ENCODE measurements at places on chromosomes 6 and 20.

DNA sequence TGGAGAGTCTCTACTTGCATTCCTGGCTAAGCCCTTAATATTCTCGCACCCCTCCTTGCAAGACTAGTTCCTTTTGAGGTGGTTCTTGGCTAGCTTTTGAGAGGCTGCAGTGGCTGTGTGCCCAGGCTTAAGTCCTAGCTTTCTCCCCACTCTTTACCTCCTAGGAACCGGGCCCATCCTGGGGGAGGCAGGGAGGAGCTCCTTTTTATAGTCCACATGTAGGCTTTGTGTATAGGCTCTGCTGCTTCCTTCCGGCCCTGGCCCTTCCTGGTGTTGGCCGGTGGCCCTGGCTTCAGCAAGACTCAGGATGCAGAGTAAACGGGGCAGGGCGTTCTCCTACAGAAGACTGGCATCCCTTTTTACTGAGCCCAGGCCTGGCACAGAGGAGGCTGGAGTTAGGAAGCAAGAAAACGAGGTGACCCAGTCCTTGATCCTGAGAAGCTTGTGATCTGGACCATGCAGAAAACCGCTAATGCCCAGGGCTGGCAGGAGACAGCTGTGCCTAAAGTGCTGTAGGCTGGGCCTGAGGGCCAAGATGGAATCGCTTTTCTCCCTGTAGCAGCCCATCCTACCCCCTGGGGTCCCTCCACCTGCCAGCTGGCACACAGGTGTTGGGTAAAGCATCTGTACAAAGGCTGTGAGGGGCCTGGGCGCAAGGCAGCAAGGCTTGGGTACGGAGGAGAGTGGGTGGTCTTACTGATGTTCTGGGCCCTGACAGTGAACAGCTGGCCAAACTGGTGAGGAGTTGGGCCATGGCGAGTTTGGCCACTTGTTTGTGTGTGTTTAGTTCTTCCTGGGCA lies 8.7 kb downstream of the PLCG1 start:
- no peak for DNase-seq

DNA sequence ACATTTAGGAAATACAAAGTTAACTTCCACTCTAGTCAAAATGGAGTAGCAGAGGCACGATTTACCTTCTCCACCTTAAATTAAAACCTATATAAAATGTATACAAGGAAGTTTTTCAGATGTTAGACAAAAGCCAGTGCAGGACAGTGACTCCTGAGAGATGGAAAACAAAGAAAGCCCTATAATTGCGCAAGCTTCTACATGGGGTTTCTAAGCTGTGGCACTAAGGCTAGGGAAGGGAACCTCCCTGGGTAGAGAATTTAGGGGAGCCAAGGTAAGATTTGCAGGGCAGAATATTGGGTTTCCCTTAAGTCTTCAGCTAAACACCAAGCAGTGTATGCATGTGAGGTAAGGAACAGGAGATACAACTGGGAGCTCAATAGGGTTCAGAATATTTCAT lies 18.5 kb upstream of the ZC3H12D start:
- DNase-seq = no peak

GRCh38 chr6:35154262-35154661 lies 13.1 kb upstream of the TCP11 start:
- DNase-seq = no peak

DNA sequence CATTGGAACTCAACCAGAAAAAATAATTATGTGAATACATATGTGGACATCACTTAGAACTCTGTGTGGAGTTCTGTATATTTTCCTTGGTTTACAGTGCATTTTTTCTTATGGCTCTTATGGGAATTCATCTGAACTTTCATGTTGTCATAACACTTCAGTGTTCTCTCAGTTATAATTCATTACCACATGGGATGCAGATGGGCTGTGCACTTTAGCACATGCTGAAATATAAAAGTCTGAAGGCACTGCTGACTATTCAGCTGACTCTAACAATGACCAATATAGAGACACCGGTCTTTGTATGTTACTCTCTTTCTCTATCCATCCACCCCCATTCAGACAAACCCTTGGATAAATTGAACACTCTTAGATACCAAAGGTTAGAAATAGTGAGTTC lies 29.3 kb downstream of the GRIK2 start:
- no peak for DNase-seq

DNA sequence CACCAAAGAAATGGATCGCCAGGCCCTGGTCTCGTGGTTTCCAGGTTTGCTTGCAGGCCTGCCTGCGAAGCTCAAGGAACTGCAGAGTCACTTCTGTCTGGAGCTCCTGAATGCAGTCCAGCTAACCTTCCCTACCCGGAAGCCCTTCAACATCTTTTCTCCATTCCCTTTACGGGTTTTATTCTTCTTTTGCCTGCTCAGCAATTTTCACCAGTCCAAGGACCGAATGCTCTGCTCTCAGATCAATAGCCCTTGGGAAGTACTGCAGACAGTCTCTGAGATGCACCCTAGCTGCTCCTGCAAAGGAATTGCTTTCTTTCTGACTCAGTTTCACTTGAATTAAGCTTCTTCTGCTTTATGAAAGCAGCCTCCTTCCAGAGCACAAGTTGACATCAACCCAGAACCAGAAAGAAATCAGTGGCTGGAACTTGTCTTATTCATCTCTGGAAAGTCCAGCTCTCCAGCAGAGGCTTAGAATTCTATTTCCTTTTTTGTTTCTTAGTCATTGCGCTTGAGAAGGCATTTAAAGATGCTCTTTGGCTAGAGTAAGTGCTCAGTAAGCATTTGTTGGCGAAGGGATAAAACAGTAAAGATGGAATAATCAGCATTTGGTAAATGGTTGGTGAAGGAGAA lies 18.7 kb upstream of the YWHAB start:
- no peak for DNase-seq

- no peak for DNase-seq
Measured at GRCh38 chr6:136137739-136138402, 112.2 kb downstream of the MTFR2 start.

DNA sequence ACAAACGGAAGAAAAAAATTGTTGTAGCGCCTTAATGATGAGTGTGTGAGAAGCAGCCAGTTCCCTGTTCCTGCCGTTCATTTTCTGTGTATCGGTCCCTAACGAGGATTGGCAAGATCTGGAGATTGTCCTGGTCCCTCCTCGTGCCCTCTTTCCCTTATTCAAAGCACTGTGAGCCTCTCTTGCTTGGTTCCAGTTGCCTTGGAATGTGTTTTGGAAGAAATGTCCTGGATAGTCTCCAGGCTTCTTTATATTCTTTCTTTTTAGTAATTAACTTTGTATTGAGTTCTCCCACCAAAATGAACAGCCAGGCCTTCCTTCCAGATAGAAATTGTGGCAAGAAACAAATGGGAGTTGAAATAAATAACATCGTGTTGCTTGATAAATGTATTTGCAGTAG lies 348.3 kb downstream of the CDH26 start:
- DNase-seq = no peak

- DNase-seq = no peak
Measured at GRCh38 chr6:157249826-157250225, 73.5 kb downstream of the TMEM242 start.

DNA sequence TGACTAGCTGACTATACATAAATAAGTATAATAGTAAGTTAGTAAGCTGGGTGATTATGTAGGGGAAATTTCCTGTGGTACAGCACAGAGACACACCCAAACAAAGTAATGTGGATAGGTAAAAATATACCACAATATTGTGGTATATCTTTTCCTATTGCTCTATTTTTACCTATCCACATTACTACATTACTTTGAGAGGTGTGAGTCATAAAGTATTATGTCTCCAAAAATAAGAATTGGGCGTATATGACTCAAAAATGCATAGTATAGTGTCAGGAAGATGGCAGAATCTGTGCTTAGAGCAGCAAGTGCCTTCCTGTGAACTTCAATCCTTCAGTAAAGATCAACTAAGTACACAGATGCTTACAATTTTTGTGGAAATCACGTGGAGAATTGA lies 2.7 kb upstream of the SIRPG start:
- no peak for DNase-seq

GRCh38 chr20:45835825-45836224 lies 2.2 kb downstream of the SNX21 start:
- no peak for DNase-seq

DNA sequence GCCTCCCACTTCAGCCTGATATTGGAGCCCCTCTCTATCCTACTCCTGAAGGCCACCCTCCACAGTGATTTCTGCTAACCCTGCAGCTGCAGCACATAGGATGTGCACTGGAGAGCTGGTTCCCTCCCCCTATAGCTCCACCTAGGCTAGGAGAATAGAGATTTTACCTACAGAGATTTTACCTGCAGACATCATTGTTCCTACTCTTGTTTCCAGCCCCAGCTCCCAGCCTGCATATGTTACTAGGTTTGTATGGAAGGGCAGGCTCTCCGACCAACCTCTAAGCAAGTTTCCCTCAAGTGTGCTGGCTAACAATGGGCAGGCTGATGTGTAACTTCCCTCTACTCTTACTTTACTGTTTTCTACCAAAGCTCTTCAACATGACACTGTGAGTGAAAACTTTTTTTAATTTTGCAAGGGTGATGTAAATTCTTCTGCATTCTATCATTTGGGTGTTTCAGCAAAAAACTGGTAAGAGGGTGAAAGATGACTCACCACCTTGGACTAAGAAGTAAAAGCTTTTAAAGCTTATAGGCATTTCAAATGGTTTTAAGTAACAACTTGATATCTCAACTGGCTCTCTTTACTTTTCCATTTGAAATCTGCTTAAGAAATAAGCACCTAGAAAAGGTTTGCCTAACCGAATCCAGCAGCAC lies 106.8 kb downstream of the CDK19 start:
- no peak for DNase-seq

DNA sequence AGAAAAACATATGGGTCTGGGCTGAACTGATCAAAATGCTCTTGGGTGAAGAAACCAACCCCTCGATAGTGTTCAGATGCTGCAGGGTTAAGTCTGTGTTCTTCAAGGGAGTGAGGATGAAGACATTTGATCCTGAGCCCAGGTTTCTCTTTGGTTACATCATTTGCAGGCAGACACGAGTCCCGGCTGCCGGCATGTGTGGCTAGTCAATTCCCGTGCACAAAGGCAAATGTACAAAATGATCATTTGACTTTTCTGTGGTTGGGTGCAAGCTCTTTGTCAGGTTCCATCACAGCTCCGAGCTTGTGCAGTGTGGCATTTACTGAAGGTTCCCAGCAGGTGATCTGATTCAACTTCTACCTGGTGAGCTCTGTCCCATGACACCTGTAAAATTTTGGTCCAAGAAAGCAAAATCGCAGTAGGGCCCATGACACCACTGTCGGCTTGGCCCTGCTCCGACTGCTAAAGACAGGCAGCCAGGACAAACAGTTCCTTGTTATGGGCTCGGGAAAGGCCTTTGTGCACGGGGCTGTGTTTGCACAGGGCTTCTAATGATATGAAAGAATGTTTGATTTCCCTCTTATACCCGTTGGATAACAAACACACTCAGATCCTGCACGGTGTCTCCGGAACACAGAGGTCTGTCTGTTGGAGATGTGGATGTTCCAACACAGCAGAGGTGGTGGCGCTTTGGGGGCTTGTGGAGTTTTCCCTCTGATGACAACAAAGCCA lies 46.9 kb downstream of the GJA10 start:
- DNase-seq = no peak

GRCh38 chr6:20146291-20146690 lies 66.0 kb downstream of the MBOAT1 start:
- DNase-seq = no peak

- DNase-seq = no peak
Measured at GRCh38 chr6:158332237-158332636, 20.0 kb downstream of the TULP4 start.

DNA sequence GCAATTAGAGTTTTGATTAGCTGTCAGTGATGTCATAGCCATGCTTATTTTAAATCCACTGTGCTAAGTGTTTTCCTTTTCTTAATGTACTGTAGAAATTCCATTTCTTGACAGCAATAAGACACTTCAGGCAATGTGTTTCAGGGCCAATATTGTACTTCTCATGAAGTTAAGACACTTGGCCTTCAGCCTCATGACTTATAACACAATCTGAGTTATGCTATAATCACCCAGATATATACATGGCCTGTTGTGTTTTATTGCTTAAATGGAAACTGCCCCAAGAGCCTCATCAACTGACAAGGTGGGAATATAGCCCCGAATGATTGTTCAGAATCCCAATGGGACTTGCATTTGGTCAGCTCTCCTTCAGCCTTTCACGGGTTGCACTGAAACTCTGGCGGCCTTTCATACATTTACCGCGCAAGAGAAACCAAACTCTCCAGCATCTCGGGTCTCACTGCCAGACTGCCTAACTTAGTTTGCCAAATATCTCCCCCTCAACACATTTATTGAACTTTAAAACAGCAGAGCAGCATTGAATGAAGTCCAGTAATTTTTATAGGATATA lies 44.2 kb upstream of the TBX18 start:
- no peak for DNase-seq

DNA sequence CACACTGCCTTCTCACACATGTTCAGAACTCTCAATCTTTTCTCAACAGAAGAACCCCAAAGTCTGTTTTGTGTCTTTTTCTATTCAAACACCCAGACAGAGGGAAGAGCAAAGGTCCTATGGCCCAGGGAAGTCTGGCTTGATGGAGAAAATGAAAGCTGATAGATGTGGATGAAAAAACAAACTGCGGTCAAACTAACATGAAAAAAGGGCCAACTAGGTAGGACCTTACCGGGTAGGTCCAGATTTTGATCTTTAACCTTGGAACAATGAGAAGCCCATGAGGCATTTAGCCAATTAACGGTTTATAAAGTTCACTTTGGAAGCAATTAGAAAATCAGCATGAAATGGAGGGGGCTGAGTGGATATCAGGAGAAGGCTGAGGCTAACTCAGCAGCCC lies 507.7 kb upstream of the SLC35B3 start:
- DNase-seq = no peak

DNA sequence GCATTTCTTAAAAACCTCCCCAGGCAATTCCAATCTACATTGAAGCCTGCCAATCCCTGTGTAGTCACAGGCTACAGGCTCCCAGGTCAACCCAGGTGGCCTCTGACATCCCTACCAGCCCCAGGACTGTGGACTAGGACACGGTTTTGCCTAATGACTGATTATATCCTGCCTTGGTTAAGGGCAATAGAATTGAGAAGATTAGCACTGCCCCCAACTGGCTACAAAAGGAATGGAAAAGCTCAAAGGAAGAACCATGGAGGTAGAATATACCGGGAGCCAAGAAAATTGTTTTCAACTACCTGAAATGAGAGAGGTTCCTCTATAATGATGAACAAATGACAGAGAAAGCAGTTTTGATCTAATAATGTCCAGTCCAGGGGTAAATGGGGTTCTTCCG lies 421.1 kb upstream of the AGPAT4 start:
- no peak for DNase-seq

DNA sequence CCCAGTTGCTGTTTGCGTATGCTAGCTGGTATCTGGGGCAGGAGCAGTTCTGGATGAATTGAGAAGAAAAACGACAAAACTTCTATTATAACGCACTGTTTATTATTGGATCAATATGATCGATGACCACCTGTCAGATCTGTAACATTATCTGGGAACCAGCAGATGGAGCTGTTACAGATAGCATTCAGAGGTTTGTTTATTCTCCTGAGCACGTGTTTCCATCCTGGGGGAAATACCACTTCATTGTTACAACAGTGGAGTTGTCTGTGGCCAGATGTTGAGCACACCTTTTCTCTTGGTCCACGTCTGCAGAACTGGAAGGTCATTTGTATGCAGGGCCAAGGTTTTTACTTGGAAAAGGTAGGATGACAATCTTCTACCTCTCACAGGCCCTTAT lies 16.0 kb upstream of the NKX2-2 start:
- no peak for DNase-seq

Measured in stimulated activated CD8-positive, alpha-beta memory T cell treated with anti-CD3 and anti-CD28 coated beads, Interleukin-15, amount 100 ng/mL, for 1 hour (primary cell).